ENCODE measurements at places on chromosomes 5 and 9.

GRCh38 chr5:74409166-74409706 is 231.3 kb downstream of the ENC1 start:
- no peak for DNase-seq

GRCh38 chr5:64599226-64599625 is 91.1 kb upstream of the SHISAL2B start:
- DNase-seq, result no peak

- no peak for DNase-seq
Observed at GRCh38 chr5:91409304-91409703, 26.2 kb upstream of the ARRDC3 start.

DNA sequence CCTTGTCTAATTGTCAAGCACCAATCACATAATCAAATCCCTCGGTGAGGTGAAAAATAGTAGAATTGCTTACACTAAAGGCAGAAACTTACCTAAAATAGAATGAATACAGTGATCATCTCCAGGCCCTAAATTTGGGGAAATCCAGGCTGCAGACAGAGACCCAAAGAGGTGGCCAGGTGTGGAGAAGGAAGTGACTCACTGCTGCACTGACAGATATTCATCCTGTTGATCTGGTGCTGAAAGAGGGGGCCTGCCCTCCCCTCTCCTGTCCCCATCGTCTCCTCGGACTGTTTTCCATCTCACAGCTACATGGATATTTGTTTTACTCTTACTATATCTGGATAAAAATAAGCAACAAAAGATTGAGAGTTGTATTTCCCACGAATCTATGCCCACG is 15.9 kb downstream of the OR2Y1 start:
- no peak for DNase-seq

DNA sequence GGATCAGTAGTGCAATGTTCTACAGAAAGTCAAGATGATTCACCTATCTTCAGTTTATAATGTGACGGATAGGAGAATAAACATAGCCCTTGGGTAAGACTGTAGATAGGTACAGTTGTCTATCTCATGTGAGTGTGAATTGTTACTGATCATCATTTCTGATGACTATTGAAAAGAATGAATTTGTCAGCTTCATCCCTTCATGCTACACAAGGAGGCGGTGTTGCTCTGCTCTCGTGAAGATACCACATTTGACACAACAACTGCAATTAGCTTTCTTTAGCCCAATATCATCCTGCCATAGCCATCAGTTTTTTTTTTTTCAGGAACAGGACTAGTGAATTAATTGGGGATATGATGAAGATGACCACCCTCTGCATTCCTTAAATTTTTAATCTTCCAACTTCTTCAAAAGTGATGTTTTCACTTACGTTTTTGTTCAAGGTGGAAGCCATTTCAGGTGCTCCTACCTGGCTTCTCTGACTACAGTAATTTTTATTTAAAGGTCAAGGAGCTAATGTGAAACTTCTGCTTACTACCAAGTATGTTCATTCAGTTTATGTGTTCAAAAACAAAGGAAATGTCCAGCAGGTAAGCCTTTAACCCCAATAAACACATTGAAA is 152.9 kb upstream of the MOCS2 start:
- peak; percentile 80 for DNase-seq

DNA sequence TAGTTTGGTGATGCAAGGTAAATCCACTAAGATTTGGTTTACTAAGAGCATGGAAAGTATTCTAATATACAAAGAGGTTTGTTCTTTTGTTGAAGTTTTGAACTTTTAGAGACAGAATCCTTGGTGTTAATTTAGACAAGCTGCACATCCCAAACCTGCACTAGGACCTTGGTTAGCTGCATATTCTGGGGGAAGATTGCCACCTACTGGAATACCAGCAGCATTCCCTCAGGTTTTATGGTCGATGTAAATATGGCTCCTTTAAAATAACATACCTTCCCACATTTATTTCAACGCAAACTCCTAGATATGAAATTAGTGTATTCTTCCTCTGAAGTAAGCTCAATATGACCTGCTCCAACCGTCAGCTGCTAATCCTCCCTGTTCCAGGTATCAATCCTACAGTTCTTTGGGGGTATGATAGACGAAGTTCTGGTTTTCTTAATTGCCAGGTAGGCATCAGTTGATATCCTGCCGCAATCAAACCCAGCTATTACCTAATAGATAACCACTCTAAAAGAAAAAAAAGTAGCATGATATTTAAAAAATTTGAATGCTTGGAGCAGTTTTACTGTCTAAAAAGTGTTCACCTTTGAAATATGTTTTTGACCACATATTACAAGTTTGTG is 624.1 kb downstream of the ISL1 start:
- peak; percentile 63 for DNase-seq

GRCh38 chr9:35690614-35691333 is 1.0 kb upstream of the TPM2 start:
- DNase-seq, result peak; percentile 86

DNA sequence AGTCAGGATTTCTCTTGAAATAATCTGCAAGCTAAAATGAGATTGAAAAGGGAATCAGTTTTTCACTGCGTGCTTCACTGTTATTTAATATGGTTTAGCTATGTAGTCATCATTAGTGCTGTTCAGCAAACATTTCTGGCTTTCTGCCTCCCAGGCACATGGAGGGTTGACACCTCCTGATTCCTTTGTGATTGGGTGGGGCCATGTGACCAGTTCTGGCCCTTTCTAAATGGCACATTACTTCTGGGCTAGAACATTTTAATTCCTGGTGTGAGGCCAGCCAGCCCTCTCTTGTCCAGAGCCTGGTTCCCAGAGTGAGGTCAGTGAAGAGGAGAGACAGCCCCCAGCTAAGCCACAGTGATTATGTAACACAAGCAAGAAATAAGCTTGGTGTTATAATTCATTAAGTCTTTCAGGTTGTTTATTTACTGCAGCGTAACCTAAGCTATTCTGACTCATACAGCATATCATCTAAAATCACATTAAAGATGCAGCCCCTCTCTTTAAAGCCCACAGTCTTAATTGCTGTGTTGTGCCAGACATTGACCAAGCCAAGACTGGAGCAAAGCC is 17.4 kb upstream of the ARSI start:
- DNase-seq, result peak; percentile 96

DNA sequence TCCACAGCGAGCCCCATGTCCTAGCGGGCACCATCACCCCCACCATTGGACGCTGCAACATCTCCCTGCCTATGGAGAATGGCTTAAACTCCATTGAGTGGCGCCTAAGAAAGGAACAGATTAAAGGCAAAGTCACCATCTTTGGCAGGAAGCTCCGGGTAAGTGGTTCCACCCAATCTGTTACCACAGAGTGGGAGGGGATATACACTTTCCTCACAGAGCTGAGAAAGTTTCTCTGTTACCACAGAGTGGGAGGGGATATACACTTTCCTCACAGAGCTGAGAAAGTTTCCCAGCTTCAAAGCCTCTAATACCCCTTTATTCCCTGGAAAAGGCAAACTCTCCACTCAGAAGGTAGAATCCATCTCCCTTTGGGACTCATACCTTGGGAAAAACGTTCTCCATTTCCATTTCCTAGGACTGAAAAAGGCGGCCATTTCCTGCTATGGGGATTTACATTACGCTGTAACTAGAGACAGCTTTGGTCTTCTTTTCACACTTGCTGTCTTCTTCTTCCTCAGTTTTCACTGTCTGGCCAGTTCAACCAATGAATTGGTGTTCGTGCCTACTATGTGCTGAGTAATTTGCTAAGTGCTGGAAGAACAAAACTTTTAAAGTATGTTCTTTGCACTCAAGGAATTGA is 63.4 kb upstream of the WWC1 start:
- peak; percentile 25 for DNase-seq

DNA sequence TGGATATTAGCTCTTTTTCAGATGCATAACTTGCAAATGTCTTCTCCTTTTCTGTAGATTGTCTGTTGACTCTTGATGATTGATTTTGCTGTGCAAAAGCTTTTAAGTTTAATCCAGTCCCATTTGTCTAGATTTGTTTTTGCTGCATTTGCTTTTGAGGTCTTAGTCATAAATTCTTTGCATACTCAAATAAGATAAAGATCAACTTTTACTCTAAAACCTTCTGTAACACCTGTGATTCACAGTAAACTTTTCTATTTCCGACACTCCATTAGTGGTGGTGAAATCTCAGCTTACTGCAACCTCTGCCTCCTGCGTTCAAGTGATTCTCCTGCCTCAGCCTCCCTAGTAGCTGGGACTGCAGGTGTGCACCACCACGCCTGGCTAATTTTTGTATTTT is 239.0 kb upstream of the ST8SIA4 start:
- DNase-seq, result no peak

- DNase-seq, result no peak
Observed at GRCh38 chr5:120532835-120533234, 68.7 kb downstream of the PRR16 start.

DNA sequence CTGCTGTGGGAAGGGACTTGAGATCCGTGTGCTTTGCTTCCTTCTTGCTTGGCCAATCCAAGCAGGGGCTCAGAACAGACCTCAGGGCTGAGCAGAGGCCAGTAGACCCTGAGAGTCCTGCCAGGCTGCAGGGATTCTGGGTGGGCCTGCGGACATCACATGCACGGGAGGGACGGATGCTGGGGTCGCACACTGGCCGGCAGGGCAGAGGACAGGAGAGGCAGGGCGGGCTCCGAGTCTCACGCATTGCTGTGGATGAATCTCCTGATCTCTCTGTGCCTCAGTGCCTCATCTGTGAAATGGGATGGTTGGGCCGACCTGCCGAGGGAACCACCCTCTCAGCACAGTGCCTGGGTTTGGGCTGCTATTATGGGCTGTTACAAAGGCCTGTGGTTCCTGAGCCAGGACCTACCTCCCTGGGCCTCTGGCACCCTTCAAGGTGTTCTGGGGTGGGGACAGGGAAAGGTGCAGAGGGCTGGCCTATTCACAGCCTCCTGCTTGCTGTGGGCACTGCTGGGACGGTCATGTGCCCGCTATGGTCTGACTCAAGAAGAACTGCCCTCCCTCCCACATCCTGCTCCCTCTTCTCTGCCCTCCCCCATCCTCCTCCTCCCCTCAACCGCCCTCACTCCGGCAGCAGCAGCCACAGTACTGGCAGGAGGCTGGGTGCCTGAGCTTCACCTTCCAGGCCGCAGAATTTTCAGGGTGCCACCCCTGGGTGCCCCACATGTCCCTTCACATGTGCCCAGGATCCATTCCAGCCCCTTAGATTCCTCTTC is 43.3 kb downstream of the NCS1 start:
- peak; percentile 43 for DNase-seq

- DNase-seq, result peak; percentile 13
Observed at GRCh38 chr9:120265791-120266190, 314.2 kb downstream of the CDK5RAP2 start.

- peak; percentile 66 for DNase-seq
Observed at GRCh38 chr5:72101828-72102227, 5.4 kb upstream of the MAP1B start.
